Activated CD4-positive, alpha-beta T cell treated with anti-CD3 and anti-CD28 coated beads, Interleukin-2, amount 10 ng/mL, durations not matched to agents 24 days and 14 days (primary cell): ENCODE measurements at places on chromosomes 3 and 15.

DNA sequence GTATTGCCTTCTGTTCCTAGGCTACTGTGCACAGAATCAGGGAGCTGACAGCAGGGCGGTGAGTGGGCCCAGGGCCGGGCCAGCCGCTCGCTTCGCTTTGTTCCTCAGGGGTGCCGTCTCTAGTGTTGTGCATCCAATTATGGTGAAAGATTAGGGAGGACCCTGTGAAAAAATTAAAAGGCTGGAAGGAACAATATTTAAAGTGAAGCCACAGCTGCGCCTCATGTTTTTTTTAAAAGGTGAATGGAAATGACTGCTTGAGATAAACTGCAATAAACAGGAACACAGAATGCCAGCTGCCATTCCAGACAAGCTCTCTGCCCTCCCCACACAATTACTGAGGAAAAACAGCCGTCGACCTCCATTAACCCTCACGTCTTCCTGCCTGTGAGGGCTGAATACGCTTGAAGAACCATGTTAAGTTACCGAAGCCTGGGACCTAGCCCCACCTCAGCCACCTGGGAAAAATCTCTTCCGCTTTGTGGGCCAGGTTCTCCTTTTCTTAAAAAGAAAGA is 132.0 kb upstream of the IL12A start:
- DNase-seq, result no peak

- no peak for DNase-seq
Observed at GRCh38 chr3:154552338-154552737, 122.3 kb upstream of the GPR149 start.

DNA sequence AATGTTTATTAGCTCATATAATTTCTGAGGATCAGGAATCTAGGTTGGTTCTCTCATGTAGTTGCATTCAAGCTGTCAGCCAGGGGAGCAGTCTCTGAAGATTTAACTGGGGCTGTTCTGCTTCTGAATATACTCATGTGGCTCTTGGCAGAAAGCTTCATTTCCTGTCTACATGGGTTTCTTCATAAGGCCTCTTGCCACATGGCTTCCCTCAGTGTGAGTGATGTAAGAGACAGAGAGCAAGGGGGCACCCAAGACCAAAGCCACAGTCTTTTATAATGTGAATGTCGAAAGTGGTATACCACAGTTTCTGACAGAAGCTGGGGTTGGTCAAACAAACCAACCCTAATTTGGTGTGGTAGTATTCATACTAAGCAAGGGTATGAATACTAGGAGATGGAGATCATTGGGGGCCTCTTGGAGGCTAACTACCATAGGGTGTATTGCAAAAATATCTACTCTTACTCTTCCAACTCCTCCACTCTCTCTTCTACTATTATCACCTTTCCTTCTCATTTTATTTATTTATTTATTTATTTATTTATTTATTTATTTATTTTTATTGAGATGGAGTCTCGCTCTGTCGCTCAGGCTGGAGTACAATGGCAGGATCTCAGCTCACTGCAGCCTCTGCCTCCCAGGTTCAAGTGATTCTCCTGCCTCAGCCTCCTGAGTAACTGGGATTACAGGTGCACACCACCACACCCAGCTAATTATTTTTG is 123.8 kb downstream of the B3GALNT1 start:
- peak; percentile 59 for DNase-seq

GRCh38 chr15:78342021-78342420 is 1.9 kb downstream of the CRABP1 start:
- no peak for DNase-seq

DNA sequence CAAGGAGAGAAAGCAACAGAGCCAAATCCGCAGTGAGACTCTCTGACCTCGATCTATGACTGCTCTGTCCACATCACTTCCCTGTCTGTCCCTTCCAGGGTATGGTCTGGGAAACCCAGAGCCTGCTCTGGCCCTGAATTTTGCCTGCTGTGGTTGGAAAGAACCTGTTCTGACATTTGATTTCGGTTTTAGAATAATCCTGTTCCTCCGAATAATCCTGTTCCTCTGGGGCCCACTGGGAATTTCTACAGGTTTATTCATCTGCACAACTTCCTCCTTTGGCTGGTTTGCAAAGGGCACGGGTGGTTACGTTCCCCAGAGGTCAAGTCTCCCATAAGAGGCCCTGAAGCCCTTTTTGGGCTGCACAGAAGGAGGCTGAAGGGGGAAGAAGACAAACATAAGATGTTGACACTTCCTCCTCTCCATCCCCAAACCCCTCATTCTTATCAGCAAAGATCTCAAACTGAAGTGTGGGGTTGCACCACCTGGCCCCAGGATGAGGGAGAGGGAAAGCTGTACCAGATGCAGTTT is 10.6 kb downstream of the LAMP3 start:
- DNase-seq, result no peak

DNA sequence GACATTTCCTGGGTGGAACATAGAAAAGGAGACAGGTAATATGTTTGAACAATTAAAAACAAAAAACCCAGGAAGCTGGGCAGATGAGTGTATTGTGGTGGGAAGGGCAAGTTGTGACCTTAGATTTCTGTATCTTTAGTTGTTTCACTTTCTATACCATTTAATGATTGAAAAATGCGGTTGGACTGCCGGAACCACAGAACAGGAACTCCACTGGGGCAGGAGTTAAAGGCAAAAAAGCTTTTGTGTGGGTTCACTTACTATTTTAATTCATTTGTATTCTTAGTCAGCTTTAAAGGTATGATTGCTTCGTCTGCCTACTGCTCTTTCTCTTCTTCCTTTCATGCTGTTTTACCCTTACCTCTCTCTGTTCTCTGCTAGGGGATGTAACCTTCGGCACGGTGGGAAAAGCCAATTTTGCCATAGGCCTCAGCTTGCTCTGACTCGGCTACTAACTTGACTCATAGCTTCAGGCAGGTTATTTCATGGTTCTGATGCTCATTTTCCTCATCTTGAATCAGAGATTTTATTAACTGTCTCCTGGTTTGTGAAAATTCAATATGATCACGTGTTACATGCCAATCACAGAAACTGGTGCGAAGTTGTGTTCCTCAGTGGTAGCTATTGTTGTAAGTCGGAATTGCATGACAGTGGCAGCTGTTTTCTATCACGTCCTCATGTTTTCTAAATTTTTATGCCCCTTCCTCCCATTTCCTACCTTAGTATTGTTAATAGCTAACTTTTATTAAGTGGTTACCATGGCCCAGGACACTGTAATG is 1.6 kb upstream of the MCTP2 start:
- DNase-seq, result peak; percentile 91

DNA sequence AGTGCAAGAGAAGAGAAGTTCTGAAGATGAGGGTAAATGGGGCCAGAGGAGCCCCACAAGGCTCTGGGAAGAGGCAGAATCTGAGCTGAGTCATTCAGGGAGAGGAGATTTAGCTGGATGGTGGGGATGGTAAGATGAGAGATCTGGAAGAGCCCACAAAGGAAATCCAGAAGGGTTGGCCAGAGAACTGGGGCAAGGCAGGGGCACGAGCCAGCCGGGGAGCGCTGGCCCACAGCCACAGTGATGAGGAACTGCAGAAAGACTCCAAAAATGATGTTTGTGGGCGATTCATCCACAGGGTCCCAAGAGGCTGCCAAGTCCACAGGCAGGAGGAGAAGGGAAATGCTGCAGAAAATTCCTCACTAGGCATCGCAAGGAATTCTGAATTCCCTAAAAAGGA is 75.9 kb upstream of the ATP2B2 start:
- DNase-seq, result no peak

GRCh38 chr3:19432669-19433068 is 284.4 kb downstream of the KCNH8 start:
- DNase-seq, result no peak

DNA sequence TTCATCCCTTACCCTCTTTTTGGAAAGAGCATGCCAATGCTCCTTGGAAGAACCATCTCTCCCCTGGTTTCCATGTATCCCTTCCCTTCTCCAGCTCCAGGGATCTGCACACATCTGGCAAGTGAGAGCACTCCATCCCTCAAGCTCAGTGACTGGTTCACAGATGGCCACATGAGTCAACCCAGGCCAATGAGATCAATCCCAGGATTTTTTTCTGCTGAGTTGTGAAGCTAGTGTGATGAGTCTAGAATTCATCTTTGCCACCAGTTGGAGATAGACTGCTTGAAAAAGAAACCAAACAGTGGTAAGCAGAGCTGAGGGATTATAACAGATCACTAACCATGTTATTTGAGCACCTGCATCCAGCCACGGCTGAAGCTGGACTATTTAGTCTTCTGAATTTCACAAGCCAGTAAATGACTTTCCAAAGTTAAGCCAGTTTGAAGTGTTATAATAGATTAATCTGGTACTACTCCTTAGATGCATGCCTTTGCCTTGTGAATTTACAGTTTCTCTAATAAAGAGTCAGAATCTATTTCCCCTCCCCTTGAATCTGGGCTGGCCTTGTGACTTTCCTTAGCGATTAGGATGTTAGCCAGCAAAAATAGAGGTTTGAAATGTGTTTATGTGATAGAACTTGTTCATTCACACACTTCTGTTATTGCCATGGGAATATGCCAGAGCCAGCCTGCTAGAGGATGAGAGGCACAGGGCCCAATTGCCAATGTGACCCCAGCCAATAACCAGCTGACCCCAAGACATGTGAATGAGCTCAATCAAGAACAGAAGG is 159.8 kb downstream of the WNT5A start:
- no peak for DNase-seq

GRCh38 chr3:192397012-192397411 is 330.3 kb downstream of the FGF12 start:
- DNase-seq, result no peak

DNA sequence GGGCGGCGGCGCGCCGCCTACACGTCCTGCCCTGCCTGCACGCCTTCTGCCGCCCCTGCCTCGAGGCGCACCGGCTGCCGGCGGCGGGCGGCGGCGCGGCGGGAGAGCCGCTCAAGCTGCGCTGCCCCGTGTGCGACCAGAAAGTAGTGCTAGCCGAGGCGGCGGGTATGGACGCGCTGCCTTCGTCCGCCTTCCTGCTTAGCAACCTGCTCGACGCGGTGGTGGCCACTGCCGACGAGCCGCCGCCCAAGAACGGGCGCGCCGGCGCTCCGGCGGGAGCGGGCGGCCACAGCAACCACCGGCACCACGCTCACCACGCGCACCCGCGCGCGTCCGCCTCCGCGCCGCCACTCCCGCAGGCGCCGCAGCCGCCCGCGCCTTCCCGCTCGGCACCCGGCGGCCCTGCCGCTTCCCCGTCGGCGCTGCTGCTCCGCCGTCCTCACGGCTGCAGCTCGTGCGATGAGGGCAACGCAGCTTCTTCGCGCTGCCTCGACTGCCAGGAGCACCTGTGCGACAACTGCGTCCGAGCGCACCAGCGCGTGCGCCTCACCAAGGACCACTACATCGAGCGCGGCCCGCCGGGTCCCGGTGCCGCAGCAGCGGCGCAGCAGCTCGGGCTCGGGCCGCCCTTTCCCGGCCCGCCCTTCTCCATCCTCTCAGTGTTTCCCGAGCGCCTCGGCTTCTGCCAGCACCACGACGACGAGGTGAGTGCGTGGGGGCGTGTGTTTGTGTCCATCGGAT is 602 bp downstream of the TRIM71 start:
- peak; percentile 60 for DNase-seq

GRCh38 chr3:116443191-116443661 is 2.1 kb downstream of the LSAMP start:
- no peak for DNase-seq

DNA sequence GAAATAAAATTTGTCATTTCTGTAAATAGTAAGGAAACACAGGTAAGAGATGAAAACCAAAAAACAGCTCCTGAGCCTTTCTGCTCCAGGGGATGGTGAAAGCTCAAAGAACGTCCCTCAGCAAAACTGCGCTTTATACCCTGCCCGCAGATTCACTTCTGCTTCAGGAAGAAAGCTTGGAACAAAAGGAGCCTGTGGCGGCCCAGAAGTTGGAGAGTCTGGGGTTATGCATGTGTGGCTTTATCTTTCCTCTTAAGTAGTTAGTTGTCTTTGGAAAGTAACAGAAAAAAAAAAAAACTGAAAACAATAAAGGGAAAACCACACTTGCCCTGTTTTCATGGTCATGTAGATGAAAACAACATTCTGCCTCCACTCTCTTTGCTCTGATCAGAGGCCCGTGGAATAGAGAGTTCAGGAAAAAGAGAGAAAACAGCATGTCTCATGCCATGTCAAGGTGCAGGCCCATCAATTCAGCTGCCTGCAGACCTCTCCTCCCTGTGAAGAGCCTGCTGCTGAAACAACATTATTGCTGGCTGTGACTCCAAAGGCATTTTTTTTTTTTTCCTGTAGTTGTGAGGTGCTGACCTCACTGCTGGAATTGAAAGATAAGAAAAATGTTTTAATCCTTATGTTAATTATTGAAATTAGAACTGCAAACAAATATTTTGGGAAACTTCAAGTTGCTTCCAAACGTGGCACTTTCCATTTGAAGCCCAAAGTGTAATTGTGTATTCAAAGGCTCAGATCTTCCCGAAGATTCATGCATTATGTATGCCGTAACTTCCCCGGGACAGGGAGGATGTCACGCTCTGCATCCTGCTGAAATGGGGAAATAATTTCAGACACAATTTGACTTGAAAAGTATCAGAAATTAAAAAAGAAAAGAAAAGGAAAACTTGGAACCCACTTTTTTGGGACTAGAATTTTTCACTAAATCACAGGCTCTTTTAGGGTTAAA is 108.4 kb upstream of the ZNF385D start:
- no peak for DNase-seq

DNA sequence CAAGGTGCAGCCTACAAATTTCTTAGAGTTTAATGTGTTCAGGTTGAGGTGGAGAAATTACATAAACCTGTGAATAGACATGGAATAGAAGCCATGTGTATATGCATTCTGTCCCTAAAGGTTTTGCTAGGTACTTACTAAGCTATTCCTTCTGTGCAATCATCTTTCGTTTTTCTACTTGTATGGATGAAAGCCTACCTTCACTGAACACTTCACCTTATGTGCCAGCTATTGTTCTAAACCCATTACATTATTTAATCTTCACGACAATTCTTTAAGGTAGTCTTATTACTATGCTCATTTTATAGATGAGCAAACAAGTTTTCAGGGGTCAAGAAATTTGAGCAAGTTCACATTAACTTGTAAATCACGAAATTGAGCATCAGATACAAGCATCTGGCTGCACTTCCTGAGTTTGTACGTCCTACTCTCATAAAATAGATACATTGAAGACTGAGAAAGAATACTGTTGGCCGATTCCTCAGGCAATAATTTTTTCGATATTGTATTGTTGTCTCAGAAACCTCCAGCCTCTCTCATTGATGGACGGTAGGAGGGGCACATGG is 635 bp upstream of the RCN2 start:
- DNase-seq, result no peak

DNA sequence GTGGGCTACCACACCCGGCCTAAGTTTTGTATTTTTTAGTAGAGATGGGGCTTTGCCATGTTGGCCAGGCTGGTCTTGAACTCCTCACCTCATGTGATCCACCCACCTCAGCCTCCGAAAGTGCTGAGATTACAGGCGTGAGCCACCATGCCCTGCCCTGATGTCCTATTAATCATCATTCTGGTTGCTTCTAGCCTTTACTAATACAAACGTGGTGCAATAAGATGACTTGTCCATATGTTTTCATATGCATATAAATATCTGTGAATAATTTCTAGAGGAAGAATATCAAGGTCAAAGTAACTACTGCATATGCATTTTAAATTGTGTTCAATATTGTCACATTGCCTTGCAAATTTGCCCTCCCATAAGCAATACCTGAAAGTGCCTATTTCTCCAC is 25.5 kb upstream of the PDHB start:
- no peak for DNase-seq
